ENCODE measurements at places on chromosomes 12 and 14.

- no peak for DNase-seq
These were observed 88.5 kb downstream of the GPHN start for GRCh38 chr14:66596241-66596985.

DNA sequence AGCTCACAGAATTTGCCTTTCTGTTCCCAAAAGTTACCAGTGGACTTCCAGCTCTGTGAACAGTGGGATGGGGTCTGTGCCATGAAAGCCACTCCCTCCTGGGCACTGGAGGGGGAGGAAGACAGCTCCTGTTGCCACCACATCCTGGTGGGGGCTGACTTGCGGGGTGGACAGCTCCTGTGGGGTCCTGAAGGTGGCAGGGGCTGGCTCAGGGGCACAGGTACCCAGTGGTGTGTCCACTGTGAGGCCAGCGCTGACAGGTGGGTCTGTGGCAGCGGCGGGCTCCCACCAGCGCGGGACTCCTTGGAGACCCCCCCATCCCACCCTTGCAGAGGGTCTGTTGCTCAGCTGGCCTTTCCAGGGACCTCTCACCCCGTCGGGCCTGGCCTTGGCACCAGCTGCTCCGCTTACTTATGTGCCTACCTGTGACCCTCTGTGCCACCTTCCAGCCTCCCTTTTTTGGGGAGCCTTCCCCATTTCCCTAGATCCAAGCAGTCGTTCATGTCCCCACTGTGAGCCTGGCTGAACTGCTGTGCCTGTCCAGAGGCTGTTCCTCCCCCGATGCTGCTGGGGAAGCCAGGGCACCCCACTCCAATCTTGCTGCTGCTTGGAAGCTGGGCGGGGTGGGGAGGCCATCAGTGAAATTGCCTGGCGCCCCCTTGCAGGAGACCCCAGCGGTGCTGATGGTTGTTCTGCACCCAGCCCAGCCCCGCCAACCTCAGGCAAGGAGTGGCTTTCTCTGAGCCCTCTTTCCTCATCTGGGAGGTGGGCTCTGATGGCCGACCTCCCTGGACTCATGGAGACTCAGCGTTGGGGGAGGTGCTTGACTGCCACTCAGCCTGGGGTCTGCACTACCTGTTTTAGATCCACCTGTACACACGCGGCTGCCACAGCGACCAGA, 2.2 kb downstream of the TEDC1 start:
- no peak for DNase-seq

DNA sequence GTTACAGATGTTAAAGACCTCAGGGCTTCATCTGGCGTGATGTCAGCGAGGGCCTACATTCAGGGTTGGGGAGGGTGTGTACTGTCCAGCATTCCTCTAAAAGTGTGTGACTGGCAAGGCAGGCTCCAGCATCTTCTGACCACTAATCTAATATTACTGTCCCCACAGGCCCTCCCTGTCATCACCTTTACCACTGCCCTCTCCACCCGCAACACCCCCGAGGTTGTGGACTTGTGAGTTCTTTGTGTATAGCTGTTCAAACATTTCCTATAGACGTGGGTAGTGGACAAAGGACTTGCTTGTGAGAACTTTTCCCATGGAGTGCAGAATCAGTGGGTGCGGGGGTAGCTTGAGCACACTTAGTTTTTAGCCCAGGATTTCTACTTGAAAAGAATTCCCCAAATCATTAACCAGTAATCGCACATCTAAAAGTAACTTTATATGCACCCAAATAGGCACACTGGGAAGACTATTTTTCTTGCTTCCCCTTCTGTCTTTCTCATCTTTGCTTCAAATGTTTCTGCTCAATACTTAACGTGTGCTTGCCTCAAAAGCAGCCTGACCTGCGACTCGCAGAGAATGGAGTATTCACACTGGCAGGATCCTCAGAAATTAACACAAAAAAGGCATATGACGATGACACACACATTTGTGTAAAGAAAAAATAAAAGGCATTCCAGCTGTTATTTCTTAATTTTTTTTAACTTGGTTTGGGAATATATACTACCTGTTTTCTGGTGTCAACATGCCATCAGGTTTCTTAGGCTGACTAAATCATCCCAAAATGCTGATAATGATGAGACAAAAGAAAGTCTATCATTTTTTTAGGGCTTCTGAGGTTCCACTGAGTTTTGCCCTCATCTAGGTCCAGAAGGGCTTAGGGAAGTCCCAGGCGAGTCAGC, 158.4 kb upstream of the HIF1A start:
- DNase-seq = no peak

DNA sequence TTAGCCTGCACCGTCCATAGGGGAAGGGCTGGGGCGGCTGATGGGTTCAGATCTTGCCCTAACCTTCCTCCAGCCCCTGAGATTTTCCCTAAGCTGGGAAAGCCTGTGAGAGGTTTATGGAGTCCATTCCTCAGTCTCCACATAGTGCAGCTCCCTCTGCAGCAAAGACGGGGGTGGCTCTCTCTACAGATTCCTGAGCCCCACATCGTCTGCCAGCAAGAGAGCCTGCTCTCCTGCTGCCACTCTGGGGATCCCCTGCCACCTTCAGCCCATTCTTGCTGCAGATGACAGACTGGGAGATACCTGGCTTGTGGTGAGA, 3.1 kb downstream of the SMIM41 start:
- no peak for DNase-seq

DNA sequence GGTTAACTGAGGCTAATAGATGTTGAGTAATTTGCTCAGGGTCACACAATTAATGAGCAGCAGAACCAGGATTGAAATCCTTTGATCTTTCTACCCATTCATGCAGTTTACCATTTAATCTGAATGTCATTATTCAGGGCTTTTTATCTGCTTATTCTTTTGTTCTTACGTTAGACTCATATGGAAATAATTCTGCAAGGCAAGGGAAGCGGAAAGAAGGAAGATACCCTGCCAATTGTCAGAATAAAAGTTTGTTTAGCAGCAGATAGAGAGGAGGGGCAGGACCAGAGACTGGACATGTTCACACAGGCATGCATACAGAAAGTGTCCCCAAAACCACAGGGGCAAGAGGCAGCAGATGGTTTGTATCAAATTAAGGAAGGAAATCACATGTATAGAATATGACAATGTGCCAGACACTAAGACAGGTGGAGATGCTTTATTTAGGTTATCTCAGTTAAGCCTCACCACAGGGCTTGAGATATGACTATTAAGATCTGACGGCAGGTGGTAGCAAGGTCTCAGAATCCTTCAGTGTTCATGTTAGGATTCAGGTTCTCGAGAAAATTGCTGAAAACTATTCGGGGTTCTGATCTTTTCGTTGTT, 29.8 kb downstream of the BRMS1L start:
- no peak for DNase-seq

DNA sequence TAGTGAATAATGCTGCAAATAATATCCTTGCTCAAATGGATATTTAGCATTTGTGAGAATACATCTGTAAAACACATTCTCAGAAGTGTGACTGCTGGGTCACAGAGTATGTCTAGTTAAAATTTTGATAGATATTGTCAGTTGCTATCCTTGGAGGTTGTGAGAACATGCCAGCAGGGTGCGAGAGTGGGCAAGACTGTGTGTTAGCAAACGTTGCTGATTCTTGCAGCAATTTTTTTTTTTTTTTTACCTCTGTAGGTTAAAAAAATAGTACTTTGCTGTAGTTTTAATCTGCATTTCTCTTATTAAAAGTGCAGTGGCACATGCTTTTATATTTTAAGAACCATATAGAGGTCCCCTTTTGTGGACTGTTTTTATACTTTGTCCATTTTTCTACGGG, 4.5 kb upstream of the NYNRIN start:
- no peak for DNase-seq

Measured in T-cell (primary cell).